Stromal cell of bone marrow (primary cell): ENCODE measurements at places on chromosomes 4 and X.

- DNase-seq, result no peak
These were observed 318.8 kb upstream of the RASGEF1B start for GRCh38 chr4:81790477-81790876.

GRCh38 chrX:9907645-9908387, 59.3 kb upstream of the CLDN34 start:
- DNase-seq, result peak; percentile 41

- no peak for DNase-seq
These were observed 233.2 kb downstream of the PTTG2 start for GRCh38 chr4:38193236-38193863.

GRCh38 chr4:187972135-187972534, 23.4 kb upstream of the ZFP42 start:
- no peak for DNase-seq

DNA sequence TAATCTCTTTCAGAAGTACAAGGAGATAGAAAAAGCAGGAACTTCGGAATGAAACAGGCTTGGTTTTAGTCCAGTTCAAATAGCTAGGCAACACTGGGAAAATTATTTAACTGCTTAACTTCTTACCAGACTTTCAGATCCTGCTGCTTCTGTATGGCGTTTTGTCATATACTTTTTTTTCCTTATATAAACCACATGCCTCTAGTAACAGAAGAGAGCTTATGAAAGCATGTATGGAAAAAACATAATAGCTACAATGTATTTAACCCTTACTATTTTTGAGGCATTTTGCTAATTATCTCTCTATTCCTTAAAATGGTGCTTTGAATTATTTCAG, 439.6 kb downstream of the INPP4B start:
- no peak for DNase-seq

- no peak for DNase-seq
These were observed 145.6 kb upstream of the RBPJ start for GRCh38 chr4:26175006-26175786.
